ENCODE measurements at places on chromosomes 3 and 15.

DNA sequence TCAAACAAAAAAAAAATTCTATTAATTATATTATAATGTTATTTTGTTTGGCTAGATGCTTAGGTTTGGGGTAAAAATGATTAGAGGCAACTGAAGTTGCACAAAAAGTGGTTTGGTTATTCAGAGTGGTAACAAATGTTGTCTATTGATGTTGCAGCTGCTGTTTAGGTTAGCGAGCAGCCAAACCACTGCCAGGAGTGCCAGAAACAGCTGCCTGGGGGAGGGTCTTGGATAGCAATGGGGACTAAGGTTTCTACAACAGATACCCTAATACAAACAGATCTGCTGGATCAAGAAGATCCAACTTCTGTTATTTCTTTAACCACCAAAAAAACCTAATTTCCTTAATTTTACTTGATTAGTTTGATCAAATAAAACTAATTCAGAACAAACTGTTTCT lies 26.6 kb downstream of the BTLA start:
- DNase-seq, result no peak

- no peak for DNase-seq
These were observed 25.2 kb upstream of the GOLGA6C start for GRCh38 chr15:75232826-75233503.

DNA sequence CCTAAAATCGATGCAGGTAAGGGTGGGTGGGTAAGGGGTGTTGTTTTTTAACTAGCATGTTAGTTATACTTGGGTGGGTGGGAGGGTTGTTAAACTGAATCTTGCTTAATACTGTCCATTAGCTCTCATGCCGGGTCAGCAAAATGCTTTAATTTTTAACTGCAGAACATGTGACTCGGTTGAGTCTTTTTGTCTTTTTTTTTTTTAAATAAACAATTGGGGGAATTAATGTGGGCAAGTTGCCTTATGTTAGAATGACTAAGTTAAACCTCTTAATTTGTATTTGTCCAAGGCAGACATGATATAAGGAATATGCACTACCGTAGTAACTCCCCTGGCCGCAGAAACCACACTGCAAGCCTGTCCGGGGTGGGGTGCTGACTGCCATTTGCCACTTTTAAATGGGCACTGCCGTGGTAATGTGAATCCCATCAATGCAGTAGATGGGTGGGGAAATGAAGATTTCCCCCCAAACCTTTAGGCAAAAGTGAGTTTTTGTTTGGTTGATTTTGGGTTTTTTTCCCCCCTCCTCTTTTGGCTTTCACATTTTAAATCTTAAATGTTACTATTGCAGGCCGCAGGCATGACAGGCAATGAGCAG lies 54.3 kb upstream of the CCR4 start:
- no peak for DNase-seq

DNA sequence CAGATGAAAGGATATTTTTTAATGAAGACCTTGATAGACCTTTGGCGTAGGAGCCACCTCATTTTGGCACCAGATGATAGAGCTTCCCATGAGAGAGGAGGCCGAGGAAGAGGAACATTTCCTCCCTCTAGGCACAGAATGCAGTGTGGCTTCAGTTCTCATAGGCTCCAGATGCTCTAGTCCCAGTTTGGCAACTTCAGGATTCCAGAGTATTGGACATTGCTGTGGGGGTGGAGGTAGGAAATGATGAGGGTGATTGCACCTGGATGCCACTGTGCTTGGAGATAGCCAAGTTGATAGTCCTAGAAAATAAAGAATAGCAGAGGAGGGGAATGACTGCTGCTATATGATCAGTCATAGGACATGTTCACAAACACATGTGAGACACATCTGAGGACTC lies 58.3 kb upstream of the KY start:
- DNase-seq, result no peak

- DNase-seq, result no peak
These were observed 95.1 kb upstream of the UMPS start for GRCh38 chr3:124635169-124635539.

DNA sequence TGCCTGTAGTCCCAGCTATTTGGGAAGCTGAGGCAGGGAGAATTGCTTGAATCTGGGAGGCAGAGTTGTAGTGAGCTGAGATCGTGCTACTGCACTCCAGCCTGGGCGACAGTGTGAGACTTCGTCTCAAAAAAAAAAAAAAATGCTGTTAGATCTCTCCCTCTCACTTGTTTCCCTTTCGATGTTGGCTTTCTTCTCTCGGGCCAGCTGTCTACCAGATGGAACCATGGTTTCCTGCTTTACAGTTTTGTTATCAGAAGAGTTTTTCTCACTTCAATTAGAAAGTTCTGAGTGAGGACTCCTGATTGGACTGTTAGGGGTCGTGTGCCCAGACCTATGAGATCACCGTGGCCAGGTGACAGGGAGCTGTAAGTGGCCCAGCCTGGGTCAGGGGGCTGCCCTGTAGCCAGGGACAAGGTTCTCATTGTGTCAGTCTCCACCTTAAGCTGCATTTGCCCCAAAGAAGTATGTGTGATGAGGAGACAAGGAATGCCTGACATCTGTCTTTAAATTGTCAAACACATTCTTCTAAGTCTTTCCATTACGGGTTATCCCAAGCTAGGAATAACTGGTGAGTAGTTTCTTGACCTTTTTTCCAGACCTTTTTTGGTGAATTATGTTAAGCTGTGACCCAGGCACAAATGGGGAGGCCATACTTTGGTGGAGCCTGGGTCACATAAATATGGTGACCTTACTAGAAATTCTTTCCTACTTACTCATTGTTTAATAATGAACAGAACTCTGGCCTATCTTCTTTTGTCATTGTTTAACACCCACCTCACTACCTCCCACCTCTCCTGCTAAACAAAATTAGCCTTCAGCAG lies 25.2 kb downstream of the SNAPC5 start:
- no peak for DNase-seq

- peak; percentile 2 for DNase-seq
These were observed 97.6 kb upstream of the VGLL3 start for GRCh38 chr3:87088430-87088992.

DNA sequence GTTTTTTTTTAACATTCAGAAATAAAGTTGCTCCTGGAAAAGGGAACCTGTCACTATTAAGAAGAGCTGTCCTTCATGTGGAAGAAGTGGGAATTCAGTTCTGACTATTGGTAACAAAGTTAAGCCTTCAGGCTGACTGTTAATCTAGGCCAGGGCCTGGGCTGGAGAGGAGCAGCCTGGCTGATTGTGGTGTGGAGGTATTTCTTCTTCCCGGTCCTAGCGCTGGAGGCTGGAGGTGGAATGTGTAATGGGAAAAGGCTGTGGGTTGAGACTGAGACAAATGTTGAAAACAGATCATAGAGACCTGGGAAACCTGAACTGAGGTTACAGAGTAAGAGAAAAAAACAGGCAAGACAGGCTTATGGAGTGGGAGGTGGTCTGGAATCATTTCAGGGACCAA lies 23.8 kb upstream of the SH3BP5 start:
- no peak for DNase-seq

DNA sequence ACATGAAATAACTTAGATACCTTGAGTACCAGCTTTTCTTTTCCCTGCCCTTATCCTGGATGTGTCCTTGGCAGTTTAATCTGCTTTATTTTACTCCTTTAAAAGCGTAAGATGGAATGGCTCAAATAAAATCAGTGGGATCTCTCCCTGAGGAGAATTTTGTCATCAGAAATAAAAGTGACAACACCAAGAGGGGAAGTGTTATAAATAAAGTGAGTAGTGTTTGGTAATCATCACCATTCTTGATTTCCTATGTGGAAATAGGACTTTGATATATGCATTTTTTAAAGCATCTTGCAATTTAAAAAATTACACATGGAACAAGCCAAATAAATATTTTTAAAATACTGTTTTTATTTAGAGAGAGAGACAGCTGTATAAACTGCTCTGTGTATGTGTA lies 76.5 kb downstream of the MBNL1 start:
- DNase-seq, result no peak

DNA sequence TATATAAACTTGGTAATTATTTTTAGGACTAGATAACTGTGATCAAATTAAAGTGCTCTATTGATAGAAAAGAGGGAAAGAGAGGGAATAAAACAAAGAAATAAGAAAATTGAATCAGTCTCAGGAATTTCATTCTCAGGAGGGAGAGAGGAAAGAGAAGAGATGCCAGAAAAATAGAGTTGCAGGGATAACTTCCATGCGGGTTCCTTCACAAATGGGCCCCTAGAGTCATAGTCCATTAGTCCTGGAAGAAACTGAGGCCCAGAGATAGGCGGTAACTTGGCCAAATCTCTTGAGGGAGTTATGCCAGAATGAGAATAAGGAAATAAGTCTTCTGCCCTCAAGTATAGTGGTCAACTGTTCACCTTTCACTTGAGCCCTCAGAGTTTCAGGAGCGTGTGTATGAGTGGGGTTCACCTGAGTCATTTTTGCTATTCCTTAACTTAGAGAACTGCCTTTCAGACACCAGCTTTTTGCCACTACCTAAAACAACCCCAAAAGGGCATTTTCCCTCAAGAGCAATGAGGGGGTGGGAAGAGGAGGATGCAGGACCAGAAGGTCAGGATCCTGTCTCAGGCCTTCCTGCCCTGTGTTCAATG lies 192.6 kb downstream of the MEX3B start:
- no peak for DNase-seq

- DNase-seq, result no peak
These were observed 231.5 kb upstream of the FEZF2 start for GRCh38 chr3:62604751-62605351.

GRCh38 chr15:41713047-41713446 lies 52.8 kb downstream of the MGA start:
- no peak for DNase-seq

GRCh38 chr3:97647441-97647982 lies 117.0 kb upstream of the ARL6 start:
- no peak for DNase-seq

DNA sequence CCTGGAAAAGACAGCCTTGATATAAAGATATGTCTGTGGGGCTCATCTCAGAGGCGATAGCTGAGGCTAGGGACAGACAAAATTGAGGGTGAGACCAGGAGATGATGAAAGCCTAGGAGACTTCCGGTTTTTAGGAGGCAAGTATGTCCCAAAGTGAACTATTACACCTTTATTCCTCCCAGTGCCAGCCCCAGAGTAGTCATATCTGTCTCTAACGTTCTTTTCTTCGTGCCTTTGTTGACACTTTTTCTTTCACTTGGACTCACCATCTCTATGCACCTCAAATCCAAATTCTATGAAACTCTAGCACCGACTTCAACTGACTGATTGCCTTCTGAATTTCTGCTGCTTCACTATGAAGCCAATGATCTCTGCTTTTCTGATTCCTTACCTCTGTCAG lies 93.8 kb upstream of the RASGRP1 start:
- no peak for DNase-seq

GRCh38 chr3:37987751-37988179 lies 2.8 kb upstream of the VILL start:
- no peak for DNase-seq

DNA sequence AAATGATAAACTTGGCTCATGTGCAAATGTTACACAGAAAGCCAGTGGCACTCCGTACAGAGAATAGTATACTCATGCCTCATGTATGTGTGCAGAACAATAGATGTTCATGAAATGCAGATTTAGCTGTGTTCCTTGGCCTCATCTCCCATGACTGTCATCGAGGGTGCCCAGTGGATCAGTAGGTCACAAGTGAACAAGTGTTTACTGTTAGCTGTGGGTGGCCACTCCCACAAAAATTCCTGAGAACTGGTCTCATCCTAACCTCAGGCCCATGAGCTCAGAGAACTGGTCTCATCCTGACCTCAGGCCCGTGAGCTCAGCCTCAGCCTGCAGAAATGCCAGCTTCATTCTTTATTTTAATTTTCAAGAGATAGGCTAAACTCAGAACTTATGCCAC lies 124.1 kb downstream of the GADL1 start:
- DNase-seq, result no peak

DNA sequence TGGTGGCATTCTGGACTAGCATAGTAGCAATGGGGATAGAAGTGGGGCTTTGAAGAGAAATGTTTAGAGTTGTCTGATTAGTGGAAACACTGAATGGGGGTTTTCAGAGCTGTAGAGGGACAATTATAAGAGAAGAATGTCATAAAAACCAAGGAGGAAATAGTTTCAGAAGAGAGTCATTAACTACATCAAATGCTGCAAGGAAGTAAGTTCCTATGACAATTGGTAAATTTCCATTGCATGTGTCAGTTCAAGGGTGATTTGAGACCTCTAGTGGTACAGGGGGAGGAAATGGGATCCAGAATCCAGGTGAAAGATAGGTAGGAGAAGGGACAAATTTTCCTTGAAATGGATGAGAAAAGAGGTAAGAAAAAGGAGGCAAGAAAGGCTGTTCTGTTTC lies 68.3 kb upstream of the TBC1D5 start:
- no peak for DNase-seq

GRCh38 chr3:77489216-77489615 lies 449.3 kb downstream of the ROBO2 start:
- no peak for DNase-seq

Measured in KG1 (cell line).